Foreskin melanocyte (primary cell): ENCODE measurements at places on chromosomes 1 and 21.
A peak's percentile ranks its signal among the peaks of the same experiment; 100 is the strongest.

GRCh38 chr1:200525090-200525987 is 95.2 kb downstream of the KIF14 start:
- DNase-seq = no peak

- DNase-seq = no peak
Measured at GRCh38 chr1:30040081-30041019, 683.0 kb downstream of the MATN1 start.

GRCh38 chr1:65459397-65459768 is 38.9 kb downstream of the LEPR start:
- peak; percentile 25 for DNase-seq

DNA sequence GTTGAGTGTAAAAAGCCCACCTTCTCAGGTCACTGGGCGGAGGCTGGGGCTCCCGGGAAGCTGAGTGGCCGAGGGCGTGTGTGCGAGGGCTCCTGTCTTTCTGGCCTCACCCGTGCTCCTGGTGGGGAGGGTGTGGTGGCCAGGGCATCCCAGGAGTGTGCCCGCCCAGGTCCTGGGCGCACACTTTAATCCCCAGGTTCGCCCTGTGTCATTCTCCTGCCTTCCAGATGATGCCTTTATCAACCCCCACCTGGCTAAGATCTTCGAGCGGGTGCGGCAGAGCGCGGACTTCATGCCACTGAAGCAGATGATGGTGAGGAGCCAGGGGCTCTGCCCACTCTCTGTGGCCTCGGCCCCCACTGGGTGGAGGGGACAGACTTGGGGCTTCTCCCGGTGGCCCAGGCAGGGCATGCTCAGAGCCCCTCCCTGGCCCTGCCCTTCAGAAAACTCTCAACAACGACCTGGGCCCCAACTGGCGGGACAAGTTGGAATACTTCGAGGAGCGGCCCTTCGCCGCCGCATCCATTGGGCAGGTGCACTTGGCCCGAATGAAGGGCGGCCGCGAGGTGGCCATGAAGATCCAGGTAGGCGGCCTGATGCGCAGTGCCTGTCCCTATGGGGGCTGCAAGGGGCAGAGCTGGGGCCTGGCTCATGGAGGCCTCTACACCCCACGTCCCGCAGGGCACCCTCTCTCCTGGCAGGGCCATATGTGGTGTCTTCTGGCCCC is 42.5 kb downstream of the COQ8A start:
- no peak for DNase-seq
